ENCODE measurements at places on chromosomes 2 and 18.

DNA sequence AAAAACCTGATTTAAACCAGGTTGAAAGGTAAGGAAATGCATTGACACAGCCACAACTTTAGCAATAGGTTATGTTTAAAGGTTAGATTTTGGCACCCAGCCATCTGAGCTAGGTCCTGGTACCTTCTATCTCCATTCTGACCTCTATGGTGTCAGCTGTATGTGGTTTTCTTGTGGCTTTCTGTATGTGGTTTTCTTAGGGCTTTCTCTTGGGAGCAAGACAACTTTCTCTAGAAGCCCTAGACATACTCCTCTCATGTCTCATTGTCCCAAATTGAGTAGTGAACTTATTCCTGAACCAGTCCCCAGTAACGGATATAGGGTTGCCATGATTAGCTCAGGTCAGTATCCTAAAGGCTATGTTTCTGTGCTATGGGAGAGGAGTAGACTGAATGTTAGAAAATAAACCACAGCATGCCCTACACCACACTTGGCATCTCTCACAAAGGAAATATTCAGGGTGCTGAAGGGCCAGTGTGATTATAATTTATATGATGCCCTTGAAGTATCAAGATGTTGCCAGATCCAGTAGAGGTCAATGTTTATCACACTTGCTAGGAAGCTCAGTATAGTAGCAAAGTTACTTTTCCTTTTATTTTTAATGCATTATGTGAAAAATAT is 176.1 kb downstream of the CAPN13 start:
- DNase-seq: no peak

DNA sequence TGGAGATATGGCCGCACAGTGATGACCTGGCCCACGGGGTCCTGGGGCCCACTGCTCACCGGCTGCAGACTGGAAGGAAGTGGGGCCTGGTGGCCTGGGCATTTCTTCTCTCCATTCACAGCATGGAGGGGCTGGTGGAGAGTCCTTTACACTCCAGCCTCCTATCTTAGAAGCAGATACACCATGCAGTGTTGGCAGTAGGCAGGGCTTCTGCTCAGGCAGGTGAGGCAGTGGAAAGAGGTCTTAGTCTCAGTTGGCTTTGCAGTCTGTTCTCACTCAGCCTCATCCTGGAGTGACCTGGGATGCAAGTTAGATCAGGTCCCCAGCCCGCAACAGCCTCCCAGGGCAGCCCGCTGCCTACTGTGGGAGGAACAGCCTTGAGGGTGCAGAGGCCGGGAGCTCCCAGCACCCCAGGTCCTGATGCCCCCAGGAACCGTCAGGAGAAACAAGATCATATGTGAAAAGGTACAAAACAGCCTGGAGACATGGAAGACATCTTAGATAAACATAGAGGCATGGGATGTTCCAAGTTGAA is 45.8 kb upstream of the OTOS start:
- DNase-seq: no peak

- DNase-seq: no peak
Measured at GRCh38 chr2:64558445-64559081, 34.4 kb downstream of the AFTPH start.

- no peak for DNase-seq
Measured at GRCh38 chr2:160826496-160826895, 332.9 kb upstream of the RBMS1 start.

DNA sequence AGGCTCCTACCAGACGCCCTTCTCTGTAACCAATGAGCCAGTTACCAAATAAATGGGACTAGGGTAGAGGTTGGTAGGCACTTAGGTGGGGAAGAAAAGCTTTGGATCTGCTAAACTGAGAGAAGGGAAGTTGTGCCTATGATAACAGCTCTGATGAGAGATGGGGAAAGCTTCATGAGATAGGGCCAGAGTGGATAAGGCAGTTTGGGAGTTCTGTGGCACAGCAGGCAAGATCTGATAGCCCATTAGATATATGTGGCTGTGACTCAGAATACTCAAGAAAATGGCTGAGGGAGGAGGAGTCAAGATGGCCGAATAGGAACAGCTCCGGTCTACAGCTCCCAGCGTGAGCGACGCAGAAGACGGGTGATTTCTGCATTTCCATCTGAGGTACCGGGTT is 99.8 kb downstream of the PDE11A start:
- no peak for DNase-seq

- DNase-seq: no peak
Measured at GRCh38 chr2:27461118-27461517, 18.9 kb downstream of the KRTCAP3 start.

DNA sequence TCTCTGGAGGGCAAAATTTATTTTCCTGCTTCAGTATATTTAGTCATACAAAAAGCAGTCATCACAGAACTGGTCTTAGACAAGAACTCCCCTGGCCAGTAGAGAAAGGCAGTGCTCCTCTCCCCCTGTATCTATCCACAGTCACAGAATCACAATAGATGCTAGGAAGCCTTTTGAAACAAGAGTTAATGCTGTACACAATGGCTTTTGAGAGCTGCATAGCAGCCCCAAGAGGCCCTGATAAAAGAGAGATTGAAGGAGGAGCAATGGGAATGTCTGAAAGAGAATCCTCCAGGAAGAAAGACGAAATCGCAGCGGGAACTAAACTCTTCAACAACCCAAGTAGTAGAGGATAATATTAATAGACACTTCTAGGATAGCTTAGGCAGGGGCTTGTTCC is 330.2 kb downstream of the RBM43 start:
- no peak for DNase-seq

DNA sequence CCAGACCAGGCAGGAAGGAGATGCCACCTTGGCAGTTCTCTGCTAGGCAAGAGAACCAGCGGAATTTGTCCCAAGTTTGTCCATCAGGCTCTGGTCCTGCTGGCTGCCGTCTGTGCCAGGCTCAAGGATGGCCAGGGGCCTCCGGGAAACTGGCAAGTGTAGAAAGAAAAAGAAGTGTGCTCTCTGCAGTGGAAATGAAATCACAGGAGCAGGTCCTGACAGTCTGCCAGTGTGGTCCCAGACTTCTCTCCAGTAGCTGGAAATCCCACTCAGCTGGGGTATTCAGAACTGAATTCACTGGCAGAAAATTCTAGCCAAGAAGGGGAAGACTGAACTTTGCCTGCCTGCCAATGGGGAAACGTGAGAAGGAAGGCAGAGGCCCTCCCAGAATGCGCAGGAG is 91.0 kb downstream of the STPG4 start:
- DNase-seq: no peak

DNA sequence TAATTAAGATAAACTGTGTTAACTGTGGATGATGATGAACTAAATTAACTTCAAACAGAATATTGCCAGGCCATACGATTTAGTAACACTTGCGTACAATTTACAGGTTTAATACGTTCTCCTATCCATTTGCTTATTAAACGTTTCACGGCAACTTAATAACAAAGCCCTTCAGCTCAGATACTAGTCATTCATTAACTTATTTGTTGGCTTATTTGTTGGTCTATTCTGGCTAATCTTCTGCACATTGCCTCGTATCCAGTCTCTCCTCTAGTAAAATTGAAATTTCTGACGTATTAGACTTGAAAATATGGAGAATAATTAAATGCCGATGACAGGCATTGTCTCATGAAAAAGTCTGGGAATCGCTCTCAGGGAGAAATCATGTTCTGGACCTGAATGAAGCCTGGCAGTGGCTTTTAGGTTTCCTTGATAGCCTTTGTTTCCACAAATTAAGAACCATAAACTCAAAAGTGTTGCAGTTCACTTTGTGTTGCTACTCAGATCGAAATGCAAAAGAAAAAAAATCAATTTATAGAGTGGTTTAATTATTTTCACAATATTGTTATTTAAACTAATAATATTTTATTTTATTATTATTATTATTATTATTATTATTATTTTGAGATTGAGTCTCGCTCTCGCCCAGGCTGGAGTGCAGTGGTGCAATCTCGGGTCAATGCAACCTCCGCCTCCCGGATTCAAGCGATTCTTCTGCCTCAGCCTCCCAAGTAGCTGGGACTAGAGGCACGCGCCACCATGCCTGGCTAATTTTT is 4.5 kb downstream of the SCLY start:
- no peak for DNase-seq

DNA sequence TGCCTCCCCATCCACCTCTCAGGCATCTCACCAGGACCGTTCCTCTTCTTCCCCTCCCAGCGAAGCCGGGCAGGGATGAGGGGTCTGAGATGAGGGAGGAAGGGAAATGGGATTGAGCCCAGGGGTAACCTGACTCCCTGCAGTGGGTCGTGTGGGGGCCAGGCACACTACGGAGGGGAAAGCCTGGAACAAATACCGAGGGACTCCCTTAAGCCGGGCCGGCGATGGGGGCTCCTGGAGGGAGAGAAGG is 250 bp upstream of the SPEG start:
- DNase-seq: no peak

GRCh38 chr2:134665727-134666506 is 52.9 kb downstream of the TMEM163 start:
- no peak for DNase-seq

DNA sequence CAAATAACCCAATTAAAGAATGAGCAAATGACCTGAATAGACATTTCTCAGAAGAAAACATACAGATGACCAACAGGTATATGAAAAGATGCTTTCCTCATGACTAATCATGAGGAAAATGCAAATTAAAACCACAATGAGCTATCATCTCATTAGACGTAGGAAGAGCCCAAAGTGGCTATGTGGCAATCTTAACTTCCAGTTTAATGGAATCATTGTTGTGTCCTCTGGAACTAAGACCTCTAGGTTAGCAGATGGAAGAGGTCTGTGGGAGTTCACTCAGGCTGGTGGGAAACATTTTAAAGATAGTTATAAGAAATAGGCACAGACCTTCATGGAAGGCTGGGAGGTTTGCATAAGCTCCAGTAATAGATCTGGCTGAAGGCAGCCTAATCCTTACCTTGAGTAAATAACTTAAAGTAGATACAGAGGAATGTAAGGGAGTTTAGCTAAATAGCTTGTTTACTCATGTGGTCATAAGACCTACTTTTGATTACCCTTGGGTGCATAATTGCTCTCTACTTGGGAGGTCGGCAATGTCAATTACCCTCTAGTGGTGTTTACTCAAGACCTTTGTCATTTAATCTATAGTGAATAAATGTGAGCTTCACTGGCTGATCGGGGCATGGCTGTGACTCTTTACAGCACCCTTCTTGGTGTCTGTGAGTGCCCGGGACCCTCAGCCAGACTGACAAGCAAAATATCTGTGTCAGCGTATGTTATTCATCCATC is 119.0 kb downstream of the GULP1 start:
- DNase-seq: no peak

GRCh38 chr18:23485386-23485785 is 17.9 kb upstream of the RMC1 start:
- DNase-seq: no peak

DNA sequence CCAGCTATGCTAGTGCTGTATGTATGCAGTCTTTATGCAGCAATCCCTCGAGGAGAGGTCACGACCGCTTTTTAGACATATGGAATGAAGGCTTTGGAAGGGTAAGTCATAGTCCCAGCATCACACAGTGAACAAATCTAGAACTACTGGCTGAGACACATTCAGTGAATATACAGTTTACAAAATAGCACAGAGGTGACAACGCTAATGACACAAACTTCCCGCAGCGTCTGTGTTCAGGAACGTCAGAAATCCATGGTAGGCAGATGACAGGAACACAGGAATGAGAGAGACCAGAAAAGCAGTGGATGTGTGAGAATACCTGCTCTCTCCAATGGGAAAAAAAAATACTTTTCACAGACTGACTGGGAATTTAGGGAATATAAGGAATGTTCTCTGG is 29.6 kb downstream of the CABYR start:
- no peak for DNase-seq

DNA sequence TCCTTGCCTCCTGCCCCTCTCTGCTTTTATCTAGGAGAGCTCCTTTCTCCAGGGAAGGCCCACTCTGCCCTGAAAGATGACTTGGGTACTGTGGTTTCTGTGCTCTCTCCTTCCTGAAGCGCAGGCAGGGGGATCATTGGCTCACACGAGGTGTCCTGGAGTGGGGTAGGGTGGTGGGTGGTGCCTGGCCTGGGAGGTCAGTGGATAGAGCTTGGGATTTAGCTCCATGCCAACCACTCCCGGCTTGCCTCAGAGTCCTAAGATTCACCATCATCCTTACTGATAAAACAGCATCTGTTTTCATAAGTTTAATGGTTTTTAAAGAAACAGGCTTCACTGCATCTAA is 63.1 kb downstream of the CIB4 start:
- DNase-seq: no peak

DNA sequence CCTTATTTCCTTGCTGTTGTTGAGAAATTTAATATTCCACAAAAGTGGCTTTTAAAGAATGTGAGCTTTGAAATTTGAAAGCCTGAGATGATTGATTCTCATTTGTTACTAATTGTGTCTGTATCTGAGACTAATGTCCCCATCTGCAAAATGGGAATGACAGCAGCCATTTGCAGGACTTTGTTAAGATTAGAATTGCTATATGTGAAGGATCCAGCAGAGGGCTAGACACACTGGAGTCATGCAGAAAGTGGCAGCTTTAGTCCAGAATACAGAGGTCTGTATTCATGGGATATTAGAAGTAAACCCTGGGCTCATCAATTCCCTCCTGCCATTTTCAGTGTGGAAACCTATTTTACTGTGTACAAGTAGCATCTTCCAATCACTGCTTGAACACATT is 296.5 kb upstream of the GYPC start:
- no peak for DNase-seq

DNA sequence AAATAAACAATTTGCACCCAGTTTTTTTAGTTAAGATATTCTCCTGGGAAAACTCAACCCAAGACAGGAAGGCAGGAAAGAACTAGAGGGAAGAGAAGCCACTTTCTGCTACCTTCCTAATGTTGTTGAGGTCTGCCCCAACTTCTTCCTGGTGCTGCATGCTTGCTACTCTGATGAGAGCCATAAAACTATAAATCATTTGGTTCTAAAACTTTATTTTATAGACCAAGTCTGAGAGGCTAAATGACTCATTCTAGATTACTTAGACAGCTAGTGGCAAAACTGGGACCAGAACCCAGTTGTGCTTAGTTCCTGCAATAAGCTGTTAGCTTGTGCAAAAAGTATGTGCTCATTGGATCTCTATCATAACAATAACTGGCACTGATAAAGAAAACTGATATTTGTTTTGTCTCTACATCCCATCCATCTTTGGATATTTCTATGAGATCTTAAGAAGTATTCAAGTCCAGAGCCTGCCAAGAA is 344.9 kb upstream of the SLC14A2 start:
- no peak for DNase-seq

GRCh38 chr2:178990533-178991241 is 59.2 kb downstream of the CCDC141 start:
- DNase-seq: no peak

GRCh38 chr2:233928594-233929351 is 11.6 kb downstream of the TRPM8 start:
- peak; percentile 57 for DNase-seq

DNA sequence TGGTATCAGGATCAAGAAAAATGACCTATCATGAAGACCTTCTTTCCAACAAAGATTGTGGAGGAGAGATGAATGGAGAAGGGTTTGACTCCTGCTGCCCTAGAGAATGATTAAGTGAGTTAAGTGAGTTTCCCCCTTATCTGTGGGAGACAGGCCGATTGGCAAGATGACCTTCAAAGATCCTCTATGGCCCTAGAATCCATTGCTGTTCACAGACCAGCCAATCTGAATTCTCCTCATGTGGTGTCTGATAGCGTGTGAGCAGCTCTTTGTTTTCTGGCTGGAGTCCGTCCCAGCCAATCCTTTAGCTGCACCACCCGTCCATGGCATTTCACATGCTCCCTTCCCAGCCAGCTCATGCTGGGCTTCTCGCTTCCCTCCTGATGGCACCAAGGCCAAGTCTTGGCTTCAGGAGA is 79.4 kb downstream of the MARCHF4 start:
- DNase-seq: no peak

- DNase-seq: no peak
Measured at GRCh38 chr2:232447091-232447620, 8.8 kb upstream of the ALPI start.

- no peak for DNase-seq
Measured at GRCh38 chr2:212078103-212078502, 460.5 kb downstream of the ERBB4 start.

Measured in activated naive CD8-positive, alpha-beta T cell treated with anti-CD3 and anti-CD28 coated beads, Interleukin-2, amount 50 U/mL, for 24 hours (primary cell).